GOT3 (cell line): ENCODE measurements at places on chromosomes 1 and 21.
A peak's percentile ranks its signal among the peaks of the same experiment; 100 is the strongest.

GRCh38 chr1:98053471-98054366 lies 132.9 kb upstream of the DPYD start:
- DNase-seq: no peak

GRCh38 chr1:175062339-175062738 lies 5.3 kb upstream of the TNN start:
- DNase-seq: no peak

GRCh38 chr1:24373044-24373443 lies 40.5 kb downstream of the STPG1 start:
- DNase-seq: no peak

- no peak for DNase-seq
Measured at GRCh38 chr1:116287341-116288200, 85.5 kb upstream of the ATP1A1 start.

DNA sequence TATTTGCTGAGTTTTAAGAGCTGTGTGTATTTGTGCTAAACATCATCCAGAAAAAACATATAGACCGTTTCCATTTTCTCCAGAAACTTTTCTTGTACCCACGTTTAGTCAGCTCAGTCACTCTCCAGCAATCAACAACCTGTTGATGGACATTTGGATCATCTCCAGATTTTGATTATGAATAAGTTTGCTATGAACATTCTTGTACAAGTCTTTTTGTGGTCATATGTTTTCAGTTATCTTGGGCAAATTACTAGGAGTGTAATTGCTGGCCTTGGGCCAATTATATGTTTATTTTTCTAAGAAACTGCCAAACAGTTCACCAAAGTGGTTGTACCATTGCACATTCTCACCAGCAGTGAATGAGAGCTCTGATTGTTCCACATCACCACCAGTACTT lies 221.8 kb downstream of the CENPF start:
- DNase-seq: no peak

DNA sequence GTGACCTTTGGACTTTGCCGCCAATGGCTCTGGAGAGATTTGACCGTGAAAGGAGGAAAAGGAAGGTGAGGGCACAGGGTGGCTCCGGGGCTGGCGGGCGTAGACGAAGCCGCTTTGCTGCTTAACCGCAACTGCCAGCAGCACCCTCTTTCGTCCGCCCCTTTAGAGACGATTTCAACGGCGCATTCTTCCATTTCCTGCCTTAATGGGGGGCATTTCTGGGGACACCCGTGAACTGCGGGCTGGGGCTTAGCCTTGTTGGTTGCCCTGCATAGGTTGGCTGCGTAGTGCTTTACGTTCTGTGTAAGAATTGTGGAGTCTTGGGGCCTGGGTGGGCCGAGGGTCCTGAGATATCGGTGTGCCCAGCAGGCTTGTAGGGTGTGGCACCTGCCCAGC lies 6.7 kb upstream of the NPHP4 start:
- no peak for DNase-seq

DNA sequence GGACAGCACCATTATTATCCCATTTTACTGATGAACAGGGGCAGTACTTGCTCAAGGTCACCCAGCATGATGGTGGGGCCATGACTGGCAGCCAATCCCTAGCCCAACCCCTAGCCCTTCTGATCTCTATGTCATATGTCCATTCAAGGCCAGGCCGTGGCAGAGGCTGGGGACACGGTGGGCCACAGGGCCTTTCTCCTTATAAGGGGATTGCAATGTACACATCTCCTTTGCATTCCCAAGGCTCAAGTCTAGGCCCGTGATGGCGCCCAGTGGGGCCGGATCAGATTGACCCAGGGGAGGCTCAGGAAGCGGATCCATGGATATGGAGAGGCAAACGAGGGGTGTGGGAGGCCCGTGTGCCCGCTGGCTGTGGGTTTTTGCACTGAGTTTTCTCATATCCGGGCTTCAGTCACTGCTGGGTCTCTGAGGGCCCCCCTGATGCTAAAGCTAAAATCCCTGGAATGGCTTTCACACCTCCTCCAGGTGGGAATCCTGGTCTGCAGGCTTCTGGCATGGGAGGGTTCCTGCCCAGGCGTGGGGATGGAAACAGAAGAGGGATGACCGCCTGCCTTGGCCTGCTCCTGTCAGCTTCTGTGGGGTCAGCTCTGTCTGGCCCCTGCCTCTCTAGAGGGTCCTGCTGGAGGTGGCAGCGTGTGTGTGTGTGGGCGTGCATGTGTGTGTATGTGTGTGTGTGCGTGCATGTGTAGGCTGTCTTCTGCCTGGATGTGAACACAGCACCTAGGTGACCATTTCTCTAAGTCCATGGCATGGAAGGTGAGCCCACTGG lies 2.1 kb downstream of the MYOM3 start:
- DNase-seq: no peak

- no peak for DNase-seq
Measured at GRCh38 chr1:45477646-45478045, 13.3 kb downstream of the TESK2 start.

GRCh38 chr1:161307230-161307768 lies 2.5 kb downstream of the MPZ start:
- no peak for DNase-seq

GRCh38 chr1:42847111-42847595 lies 740 bp downstream of the ZNF691 start:
- DNase-seq: no peak

GRCh38 chr1:201424146-201424545 lies 2.6 kb upstream of the TNNI1 start:
- no peak for DNase-seq

DNA sequence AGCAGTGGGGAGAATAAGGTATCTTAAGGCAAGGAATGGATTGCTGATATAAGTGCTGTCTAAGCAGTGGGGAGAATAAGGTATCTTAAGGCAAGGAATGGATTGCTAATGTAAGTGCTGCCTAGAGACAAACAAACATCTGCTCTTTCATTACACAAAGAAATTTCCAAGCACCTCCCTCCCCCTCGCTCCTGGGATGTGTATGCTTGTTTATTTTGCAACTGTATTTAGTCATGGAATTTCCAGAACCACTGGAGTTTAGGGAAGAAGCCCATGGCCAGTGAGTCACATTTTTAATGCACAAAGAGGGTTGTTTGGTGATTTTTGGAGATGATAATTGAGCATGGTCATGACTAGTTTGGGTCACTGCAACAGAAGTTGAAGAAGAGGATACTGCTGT lies 21.5 kb downstream of the PDPN start:
- peak; percentile 46 for DNase-seq

- no peak for DNase-seq
Measured at GRCh38 chr1:8352886-8353785, 35.2 kb downstream of the SLC45A1 start.

GRCh38 chr1:232748910-232749368 lies 56.3 kb upstream of the MAP10 start:
- no peak for DNase-seq

- DNase-seq: no peak
Measured at GRCh38 chr1:87449348-87449963, 120.8 kb downstream of the LMO4 start.

DNA sequence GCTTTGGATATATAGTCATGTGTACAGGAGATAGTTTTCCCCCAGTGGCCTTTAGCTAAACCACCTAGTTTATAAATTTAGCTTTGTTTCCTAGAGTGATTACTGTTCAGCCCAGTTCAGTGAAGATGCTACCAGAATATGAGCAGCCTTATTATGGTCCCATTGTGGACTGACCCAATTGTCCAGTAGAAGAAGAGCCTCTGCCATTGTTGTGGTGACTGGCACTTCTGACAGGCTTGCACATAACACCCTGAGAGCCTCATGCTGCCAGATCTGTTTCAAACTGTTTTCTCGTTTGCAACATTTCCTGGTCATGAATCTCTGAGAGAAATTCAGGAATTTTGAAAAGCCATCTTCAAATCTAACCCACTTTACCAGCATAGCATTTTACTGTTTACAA lies 20.6 kb downstream of the KPNA6 start:
- no peak for DNase-seq

- DNase-seq: no peak
Measured at GRCh38 chr1:214727274-214727673, 124.3 kb downstream of the CENPF start.

DNA sequence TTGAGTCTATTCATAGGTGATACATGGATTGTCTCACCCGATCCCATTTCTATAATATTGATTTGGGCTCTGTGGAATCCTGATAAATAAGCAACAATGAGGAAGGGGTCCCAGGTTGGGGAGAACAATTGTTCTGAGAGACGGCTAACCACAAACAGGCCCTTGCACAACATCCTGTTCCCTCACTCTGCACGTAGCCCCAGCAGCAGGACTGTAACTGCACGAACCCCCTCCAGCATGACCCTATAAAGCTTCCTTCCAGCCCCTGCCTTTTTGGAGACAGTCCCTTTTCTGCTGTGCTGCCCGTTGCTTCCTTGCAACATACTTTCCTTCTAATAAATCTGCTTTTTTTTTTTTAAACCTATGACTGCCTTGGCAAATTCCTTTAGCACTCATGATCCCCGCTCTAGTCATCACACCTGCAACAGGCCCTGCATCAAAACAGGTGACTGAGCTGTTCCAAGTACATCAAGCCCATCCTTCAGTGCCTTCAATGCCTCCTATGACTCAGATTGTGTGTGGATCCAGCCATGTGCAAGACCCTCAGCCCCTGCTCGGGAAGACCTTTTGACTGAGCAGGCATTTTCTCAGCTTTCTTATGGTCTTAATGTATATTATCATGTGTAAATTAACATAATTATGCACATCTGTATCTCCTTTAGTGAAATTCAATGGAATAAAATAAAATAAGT lies 63.7 kb upstream of the B3GALNT2 start:
- no peak for DNase-seq

DNA sequence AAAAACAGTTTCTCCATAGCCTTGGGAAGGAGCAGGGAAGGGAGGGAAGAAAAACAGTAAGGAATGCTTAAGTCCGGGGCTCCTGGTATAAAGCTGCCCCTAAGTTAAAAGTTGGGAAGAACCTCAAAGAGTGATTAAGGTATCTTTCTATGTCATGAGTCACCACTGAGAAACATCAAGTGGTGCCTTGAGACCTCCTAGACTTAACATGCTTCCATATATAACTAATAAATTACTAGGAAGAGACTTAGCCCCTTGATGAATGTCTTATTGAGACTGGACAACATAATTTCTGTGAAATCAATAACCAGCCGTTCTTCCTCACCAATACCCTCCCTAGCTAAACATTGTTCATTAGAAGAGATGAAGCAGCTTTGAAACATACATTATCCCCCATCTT lies 121.8 kb upstream of the SLC44A3 start:
- no peak for DNase-seq

DNA sequence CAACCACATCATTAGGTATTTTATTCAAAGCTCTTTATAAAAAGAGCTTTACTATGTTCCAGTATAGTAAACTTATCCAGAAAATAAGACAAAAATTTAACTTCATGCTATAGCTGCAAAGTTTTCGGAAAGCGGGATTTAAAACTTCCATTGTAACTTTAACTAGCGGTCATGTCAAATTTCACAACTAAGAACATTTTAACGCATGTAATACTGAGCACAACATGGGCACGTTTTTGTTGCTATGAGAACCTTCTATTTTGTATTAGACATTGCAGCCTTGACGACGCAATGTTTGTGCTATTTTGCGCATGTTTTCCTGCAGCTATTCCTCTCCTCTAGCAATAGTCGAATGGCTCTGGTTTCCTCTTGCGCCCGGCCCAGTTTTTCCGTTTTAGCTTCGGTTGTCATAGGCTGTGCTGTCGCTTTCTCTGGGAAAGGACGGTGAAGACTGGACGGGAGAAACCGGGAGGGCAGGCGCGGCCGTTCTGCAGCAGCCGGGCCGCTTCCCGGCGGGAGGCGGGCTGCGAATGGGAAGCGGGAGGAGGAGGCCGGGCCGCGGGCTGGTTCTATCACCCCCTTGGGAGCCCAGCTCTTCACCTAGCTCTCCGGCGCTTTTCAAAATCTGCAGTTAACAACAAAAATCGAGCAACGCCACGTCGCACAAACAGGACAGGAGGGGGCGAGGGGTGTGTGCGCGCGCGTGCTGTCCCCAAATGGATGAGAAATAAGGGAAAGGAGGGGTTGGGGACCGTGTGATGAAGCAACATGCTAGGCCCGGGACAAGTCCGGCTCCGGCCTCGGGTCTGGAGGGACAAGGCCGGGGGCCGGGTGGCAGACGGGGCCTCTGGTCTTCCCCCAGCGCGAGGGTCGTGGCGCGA lies 105.3 kb upstream of the HNRNPU start:
- peak; percentile 77 for DNase-seq
